ENCODE measurements at places on chromosomes 3 and 15.

DNA sequence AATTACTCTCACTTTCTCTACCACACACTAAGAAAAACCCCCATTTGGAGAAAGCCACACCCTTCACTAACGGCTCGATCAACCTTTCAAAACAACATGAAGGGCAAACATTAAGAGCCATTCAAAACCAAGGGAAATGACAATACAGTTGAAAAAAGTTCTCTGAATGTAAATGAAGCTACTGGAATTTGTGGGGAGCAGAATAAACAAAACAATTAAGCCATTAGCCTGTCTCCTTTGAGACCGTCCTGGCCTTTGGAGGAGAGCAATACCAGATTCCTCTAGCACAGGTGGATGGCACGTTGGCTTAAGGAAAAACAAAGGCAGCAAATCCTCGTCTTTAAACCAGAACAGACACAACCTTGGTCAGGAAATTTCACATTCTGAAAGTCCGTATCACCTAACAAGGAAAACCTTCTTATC, 18.7 kb downstream of the MYO1E start:
- DNase-seq: no peak

- no peak for DNase-seq
Observed at GRCh38 chr3:186097663-186098451, 11.0 kb downstream of the ETV5 start.

GRCh38 chr3:151171145-151171757, 31.8 kb downstream of the GPR171 start:
- peak; percentile 53 for DNase-seq

DNA sequence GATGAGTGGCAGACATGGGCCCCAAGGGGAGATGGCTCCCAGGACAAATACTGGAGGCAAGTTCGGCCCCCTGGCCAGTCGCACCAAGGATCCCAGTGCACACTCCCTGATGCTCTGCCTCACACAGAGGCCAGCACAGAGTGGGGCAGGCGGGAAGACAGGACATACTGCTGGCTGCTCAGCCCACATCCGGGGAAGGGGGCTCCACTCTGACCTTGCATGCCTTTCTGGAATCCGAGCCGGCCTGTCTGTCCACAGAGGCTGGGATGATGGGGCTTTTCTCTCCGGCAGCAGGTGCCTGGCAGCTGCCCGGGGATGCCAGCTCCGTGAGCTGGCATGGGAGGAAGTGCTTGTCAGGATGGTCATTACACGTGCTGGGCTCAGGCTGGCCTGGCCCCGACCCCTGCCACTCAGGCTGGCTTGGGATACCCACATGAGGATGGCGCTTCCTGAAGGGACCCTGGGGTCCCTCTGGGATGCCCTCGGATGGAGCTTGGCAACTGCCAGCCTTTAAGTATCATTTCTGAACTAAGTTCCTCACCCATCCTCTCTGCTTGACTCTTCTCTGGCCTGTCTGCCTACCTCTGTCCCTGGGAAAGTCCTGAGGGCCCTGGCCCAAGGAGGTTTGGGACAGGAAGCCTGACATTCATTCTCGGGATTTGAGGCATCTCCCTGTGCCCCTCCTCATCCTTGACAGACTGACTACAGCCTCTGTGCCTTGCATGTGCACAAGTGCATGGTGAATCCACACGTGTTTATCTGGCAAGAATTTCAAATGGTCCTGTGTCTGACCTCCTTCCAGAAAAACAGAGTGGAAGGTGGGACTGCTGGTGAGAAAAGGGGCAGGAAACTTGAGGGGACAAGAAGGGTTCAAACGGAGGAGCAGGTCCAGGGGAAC, 46.5 kb downstream of the EXOG start:
- DNase-seq: no peak

- no peak for DNase-seq
Observed at GRCh38 chr3:53346922-53347260, 452 bp downstream of the DCP1A start.

DNA sequence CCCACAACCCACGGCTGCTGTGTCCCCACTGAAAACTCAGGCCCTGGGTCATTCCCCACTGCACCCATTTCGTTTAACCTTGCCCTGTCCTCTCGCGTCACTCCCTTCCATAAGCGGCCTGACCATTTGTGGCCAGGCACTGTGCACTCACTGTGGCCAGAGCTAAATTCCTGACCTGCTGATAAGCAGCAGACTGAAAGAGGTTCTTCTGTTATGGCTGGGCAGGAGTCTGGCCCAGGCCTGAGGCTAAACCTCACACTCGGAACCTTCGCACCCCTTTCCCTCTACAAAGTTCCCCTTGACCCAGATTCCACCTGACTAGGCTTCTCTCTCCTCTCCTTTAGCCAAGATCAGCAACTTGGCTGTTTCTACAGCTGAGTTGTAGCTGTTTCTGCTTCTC, 62.3 kb downstream of the ADAMTS17 start:
- DNase-seq: no peak

DNA sequence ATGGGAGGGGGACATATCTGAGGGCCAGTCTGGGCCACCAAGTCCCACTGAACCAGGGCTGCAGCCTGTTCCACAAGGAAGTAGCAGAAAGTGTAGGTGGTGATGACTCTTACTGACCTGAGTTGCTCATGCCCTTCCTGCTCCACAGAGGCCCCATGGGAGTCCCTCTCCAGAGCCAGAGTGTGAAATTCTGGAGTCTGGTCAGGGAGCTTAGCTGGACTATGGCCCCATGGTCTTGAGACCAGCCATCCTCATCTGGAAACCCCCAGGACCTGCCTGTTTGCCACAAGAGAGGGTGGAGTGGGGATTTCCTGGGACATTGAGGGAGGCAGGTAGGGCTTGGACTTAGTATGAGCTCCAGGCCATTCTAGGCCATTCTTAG, 3.0 kb downstream of the SPINT1 start:
- no peak for DNase-seq
